ENCODE measurements at places on chromosomes 2 and 18.
A peak's percentile ranks its signal among the peaks of the same experiment; 100 is the strongest.

- no peak for DNase-seq
Observed at GRCh38 chr2:165970663-165971062, 17.1 kb upstream of the TTC21B start.

- peak; percentile 10 for DNase-seq
Observed at GRCh38 chr2:64331849-64332699, 121.9 kb upstream of the LGALSL start.

- no peak for DNase-seq
Observed at GRCh38 chr18:11883153-11883552, 25.0 kb downstream of the MPPE1 start.

DNA sequence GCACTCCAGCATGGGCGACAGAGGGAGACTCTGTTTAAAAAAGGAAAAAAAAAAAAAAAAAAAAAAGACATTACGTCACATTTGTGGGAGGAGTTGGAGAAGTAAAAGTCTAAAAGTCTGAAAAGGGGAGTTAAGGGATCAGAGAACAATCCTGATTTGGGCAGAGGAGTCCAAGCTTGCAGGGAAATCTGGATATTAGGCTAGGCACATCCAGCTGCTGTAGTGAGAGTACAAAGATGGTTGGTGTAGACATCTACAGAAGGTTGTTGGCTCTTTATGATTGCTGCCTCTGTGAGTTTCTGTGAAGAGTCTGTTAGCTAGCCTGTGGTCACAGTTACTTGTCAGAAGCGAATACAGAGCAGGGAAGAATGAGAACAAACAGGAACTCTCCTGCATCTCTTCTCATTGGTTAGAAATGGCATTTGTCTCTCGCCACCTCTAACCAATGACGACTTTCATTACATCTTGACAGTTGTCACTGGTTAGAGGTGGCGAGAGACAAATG is 3.3 kb upstream of the OSBPL6 start:
- no peak for DNase-seq

DNA sequence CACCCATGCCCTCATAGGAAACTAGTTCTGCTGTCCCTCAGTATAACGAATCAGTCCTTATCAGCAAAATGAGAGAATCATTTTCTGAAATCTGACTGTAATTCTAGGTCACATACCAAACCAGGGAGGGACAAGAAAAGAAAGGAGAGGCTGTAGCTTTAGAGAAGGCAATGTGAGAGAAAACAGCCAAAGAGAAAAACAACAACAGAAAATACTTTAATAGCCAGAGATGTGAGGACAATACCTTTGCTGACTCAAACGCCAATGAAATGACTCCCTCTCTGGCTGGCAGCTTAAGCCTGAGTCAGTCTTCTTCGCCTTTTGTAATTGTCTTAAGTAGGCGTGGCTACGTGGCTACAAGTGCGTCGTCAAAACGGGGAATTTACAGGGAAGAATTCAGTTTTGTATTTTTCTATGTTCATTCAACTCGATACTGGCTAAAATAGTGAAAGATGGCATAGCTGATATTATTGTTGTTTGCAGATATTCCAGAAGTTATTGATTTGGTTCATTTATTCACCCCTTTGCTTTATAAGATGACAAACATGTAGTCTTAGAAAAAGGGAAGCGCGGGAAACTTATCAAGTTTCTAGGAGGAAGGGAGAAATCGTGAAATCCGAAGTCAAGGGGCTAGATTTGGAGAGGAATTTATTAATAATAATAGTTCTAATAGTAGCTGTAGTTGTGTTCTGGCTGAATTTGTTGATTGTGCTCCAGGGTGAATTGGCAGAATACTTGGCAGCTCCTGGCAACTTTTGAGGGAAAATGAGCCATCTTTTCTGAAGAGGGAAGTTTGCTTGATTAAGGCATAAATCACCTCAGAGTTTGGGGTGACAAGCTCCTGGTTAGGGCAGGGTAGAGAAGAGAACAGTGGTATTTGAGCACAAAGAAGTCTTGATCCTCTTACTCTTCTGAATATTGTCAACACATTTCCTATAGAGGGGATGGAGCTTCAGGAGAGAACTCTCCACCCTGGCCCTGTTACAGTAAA is at the start of gene IL1A:
Gene IL1A (minus strand): TSS at position 295 of the 991 bp plus-strand sequence. CDS start 723 bp downstream, outside the sequence.
- DNase-seq = peak; percentile 80

DNA sequence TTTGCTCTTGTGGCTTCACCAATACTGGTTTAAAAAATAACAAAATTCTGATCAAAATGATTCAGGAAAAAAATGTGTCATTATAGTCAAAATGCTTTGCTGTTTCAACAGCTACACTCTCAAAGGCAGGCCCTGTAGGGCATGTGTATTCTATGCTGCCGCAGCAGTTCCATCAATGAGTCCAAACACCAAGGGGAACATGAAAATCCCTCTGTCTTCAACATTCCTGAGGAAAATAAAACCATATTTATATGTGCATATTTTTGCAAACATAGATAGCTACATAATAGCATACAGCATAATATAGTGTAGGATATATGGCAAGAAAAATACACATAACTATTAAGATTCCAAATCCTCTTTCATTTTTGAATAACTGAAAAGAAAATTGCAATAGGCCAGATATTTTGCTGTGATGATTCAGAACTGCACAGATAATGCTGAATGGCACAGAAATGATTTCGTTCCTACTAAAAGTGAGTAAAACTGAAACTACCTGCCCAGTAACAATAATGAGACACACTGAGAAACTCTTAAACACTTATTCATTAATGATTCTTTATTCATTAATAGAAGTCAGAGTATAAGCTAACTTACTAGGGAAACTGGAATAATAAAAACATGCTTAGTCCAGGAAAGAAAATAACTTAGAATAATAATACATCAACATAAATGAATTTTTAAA is 343.8 kb downstream of the SUCLG1 start:
- DNase-seq = no peak

- DNase-seq = no peak
Observed at GRCh38 chr2:71685941-71686611, 232.7 kb downstream of the DYSF start.

DNA sequence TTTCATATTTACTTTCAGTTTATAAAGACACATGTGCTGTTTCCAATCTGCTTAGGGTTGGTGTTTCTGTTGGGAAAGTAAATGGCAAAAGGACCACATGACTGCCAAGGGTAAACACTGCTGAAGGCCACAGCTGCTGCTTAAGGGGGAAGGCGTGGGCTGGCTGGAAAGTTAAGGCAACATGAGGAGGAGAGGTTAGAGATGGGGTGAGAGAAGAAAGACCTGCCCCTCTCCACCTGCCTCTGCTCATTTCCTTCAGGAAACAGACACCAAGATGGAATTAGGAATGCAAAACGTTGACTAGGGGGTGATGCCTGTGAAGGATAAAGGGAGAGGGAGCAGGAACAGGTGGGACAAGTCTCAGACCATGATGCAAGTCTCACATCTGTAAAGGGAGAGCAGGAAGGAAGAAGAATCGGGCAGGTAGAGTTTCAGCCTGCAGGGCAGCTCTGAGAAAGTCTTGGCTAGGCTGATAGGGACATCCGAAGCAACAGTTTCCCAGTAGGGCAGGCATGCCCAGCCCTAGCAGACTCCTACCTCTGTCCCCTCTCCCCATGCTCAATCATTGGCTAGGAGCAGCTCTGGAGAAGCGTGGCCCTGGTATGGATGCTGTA is 86.0 kb downstream of the CDC42EP3 start:
- peak; percentile 51 for DNase-seq

- DNase-seq = no peak
Observed at GRCh38 chr2:14745288-14746076, 113.0 kb downstream of the LRATD1 start.

- no peak for DNase-seq
Observed at GRCh38 chr2:1835581-1836201, 91.4 kb upstream of the PXDN start.

DNA sequence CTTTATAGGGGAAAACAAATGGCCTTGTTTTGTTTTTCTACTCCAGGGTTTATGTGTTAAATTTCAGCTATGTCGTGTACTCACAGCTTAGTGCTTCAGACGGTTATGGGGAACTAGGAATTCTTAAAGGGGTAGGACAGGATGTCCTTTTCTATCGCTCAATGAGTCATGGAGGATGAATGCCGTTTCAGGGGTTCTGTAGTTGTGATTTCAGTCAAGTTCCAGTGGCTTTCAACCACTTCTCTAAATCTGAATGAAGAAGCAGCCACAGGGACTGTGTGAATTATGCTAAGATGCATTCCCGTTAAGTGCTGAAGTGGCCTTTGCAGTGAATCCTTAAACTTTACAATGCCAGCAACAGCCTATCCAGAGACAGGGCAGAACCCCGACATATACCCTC is 1231.7 kb upstream of the ZEB2 start:
- peak; percentile 75 for DNase-seq

DNA sequence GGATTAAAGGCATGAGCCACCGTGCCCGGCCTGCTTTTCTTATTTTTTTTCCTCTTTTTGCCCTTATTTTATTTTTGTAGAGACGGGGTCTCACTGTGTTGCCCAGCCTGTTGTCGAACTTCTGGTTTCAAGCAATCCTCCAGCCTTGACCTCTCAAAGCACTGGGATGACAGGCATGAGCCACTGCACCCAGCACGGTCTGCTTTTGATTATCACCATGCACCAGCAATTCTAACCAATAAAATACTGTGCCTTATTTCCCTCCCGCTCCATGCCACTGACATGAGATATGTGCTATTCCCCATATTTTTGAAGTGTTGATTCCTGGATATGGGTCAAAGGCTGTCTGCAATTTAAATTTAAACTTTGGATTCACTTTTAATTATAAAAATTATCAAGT is 42.9 kb downstream of the ACYP2 start:
- DNase-seq = no peak
